ENCODE measurements at places on chromosomes 16 and 17.

- no peak for DNase-seq
Observed at GRCh38 chr17:63032142-63032541, 66.1 kb downstream of the TANC2 start.

DNA sequence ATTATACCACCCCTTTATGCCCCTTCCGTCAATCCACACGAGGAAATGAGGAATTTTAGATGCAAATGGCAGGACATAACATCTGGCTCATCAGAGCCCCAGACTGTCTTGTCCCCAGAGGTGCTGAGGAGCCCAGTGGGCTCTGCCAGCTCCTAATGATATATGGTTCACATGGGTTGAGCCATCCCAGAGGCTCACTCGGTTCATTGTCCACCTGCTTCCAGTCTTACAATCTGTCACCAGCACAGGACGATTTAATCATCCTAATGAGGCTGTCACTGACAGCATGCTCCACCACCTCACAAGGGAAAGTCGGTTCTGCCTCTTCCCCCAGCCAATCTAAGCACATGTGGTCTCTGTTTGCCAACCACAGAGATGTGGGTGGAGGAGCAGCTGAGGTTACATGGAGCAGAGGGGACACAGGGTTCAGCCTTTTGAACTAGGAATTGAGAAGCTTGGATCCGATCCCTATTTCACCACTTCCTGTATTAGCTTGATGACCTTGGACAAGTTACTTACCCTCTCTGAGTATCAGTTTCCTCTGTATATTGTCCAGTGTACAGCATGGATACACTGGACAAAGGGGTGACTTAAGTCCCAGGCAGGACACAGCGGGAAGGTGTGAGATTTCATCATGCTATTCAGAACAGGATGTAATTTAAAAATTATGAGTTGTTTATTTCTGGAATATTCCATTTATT is 27.0 kb upstream of the DHX8 start:
- peak; percentile 44 for DNase-seq

DNA sequence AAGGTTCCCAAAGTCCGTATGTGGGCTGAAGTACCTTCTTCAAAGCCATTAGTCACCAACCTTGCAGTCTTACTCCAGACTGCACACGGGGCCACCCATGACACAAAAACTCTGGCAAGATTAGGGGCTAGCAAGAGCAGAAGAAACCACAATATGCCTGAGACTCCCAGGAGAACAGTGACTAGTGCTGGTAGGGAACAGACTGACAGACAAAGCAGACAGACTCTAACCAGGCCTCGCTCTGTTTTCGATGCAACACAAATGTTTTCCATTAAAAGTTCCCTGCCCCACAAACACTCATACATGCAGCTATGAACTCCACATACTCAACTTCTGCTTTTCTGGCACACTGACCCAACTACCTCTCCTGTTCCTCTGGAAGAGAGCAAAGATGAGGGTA is 102.2 kb downstream of the HIC1 start:
- DNase-seq, result no peak

DNA sequence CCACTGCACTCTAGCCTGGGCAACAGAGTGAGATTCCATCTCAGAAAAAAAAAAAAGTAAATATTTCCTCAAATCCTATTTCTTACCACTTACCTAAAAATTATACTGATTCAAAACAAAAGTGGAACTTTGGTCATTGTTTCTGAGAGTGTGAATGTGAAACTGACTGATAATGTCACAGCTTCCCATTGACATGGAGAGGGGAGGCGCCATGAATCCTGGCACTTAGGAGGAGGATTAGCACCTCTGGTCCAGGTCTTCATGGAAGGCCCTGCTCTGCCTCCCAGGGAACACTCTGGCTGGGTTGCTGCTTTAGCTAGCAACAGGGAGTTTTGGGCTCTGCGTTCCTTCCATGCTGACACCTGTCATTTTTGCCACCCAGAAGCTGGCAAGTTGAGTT is 154.3 kb upstream of the SALL1 start:
- DNase-seq, result no peak

DNA sequence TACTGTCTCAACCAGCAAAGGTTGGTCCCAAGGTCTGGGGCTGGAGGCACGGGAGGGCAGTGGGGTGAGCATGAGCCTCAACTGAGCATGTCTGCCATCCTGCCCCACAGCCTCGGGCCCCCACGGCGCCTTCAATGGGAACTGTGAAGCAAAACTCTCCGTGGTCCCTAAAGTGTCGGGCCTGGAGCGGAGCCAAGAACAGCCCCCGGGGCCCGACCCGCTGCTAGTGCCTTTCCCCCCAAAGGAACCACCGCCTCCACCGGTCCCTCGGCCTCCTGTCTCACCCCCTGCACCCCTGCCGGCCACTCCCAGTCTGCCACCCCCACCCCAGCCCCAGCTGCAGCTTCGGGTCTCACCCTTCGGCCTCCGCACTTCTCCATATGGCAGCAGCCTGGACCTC is 4.2 kb downstream of the FBRS start:
- DNase-seq, result no peak

GRCh38 chr16:72502594-72503005 is 330.6 kb upstream of the PMFBP1 start:
- no peak for DNase-seq

DNA sequence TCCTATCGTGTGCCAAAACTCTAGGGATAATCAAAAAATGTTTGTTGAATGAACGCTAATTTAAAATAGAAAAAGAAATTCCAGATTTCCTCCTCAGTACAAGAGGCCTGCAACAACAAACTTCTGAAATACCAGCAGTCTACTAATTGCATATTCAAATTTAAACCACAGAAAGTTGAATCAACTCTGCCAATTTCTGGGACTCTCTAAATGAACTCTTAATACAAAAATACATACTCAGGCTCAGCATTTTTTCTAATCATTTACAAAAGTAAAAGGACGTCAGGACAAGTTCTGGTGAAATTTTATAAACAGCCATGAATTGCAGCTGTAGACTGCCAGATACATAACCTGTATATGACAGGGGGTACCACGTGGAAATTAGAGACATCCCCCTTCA is 49.0 kb downstream of the KANSL1 start:
- no peak for DNase-seq

- DNase-seq, result peak; percentile 97
Observed at GRCh38 chr17:44587339-44587738, 30.1 kb downstream of the FZD2 start.

- no peak for DNase-seq
Observed at GRCh38 chr17:80526116-80526910, 18.3 kb upstream of the RPTOR start.

- no peak for DNase-seq
Observed at GRCh38 chr16:6905601-6906000, 427.0 kb upstream of the RBFOX1 start.

Measured in urothelium cell line (cell line).